ENCODE measurements at places on chromosomes 6 and 20.

GRCh38 chr6:54768494-54768893, 78.1 kb upstream of the FAM83B start:
- DNase-seq, result no peak

DNA sequence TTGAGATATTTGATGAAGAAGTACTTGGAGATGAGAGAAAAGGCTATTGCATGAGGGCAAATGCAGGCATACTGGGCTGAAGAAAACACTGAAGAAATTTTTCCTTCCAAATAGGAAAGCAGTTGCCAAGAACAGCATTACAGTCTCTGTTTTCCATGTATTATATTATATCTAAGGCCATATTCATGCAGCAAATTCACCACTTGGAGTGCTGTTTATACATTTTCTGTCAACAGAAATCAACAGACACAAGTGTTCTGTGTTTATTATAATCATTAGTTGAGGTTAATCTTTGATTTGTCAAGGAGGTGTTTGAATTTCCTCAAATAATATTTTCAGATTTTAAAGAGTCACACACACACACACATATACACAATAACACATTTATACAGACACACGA, 268.8 kb upstream of the PLCB4 start:
- no peak for DNase-seq

DNA sequence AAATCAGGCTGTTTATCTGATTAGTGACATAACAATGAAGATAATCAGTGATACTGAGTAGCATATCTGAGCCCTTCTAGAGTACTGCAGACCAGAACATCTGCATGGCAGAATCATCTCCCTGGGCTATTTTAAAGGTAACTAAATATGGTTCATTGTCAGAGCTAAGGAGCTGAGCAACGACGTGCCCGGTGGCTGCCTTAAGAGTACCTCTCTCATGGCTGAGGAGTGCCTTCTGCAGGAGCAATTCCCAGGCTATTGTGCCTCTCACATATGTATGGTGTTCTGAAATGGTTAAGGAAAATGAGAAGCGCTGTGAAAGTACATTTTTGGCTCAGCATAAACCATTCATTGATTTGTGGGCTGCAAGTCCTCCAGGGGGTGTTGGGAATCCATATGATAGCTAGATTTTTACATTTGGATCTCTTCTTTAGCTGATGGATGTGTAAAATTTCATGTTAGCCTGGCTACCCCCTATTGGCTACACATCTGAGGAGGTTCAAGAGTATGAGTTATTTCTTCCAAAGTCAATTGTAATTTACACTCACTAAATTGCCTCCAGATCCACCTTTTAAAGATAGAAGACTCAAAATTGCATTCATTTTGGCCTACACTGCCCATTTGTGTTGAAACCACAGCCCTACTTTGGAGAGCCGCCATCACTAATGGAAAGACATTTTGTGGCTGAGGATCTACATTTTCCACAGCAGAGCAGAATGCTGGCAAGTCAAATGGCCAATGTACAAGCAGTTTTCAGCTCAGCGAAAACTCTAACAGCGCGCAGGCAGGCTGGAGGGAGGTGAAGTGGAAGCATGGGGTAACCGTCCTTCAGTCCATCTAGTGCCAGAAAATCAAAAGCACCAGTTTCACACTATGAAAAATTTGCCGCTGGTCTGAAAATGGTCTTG, 198.0 kb downstream of the SIM1 start:
- DNase-seq, result no peak

DNA sequence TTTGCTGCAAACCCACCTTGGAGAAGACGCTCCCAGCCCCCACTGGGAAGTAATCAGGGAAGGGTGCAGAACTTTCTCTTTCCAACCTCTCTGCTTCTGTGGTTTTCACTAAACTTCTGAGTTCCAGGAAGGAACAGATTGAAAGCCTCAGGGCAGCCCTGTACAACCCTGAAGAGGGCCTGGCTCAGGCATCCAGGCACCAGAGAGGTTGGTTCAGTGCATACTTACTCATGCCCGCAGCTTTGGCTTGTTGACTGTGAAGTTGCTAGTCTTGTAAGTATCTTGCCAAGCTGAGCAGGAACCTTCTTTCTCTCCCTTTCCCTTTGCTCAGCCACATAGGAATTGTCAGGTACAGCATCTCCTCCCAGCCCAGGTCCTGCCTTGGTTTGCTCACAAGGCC, 272.2 kb upstream of the FOXQ1 start:
- DNase-seq, result no peak

DNA sequence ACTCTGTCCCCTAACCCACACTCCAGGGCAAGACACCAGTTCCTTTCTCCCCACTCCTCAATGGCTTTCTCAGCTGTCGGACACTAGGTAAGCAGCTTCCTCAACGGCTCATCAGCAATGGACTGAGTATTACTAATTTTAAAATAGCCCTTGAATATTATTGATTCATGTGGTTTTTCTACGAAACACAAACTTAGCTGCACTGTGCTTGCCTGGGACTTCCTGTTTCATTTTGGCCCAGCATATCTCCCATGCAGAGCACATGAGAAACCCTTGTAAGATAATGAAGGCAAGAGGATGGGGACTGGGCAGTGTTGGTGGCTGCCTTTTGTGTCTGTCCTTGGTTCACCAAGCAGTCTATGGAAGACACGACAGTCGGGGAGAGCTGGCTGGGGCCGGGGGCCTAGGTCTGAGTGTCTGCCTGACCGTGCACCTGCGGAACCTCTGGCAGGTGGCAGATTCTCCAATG, 48.9 kb downstream of the RNASET2 start:
- DNase-seq, result no peak

- DNase-seq, result no peak
Measured at GRCh38 chr20:64036346-64037198, 590 bp downstream of the C20orf204 start.

- DNase-seq, result no peak
Measured at GRCh38 chr6:21050935-21051334, 516.7 kb downstream of the CDKAL1 start.

Data from H1 (cell line).